Stomach (tissue), 19 donors: ENCODE measurements at places on chromosomes 7 and 10. TPM values are rescaled to one million over a fixed set of nuclear protein-coding genes. Genes with fewer than 3 reads are reported as not detected.

GRCh38 chr7:157944734-157945291 lies 608.0 kb downstream of the DNAJB6 start:
- no peak for DNase-seq

GRCh38 chr7:95595746-95596197 lies 544 bp downstream of the PDK4 start:
- no peak for DNase-seq

DNA sequence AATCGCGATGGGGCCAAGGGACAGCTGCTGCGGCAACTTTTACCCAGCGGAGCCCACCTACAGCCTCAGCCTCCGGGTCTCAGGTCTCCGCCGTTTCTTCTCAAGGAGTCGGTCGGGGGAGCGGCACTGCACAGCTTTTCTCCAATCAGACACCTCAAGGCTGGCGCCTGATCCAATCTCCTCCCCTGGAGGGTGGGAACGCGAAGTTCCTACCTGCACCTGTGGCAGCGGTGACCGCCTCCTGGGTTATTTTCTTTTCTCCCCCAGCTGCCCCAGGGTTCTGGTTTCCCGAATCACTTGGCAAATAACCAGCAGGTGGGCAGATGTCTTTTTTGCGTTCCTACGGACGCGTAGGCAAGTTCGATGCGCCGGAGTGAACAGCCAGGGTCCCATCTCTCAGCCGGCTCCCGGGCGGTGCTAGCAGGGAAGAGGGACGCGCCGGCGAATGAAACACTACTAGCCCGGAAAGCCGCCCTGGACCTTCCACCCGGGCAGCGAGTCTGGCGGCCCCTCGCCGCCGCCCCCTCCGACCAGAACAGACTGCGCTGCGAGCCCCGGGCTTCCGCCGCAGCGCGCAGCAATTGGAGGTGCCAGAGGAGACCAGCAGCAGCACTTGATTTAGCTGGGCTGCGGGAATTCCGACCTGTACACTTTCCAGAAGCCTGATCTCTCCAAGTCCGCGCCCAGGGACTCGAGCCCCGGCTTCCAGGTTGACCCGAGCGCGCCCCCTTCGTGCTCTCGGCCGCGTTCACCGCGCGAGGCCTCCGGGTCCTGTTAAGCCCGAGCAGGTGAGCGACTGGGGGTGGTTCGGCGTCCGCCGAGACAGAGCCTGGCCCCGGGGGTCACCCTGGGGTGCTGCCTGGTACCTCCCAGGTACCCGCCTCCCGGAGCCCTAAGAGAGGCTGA lies at the start of gene PRR15:
Gene PRR15, plus strand, starts transcription at position 246 of the 906 bp plus-strand sequence. CDS start 2,495 bp downstream, outside the sequence.
- peak; percentile 94 for DNase-seq

- DNase-seq = no peak
Measured at GRCh38 chr10:10831085-10831484, 186.6 kb upstream of the CELF2 start.

- DNase-seq = no peak
Measured at GRCh38 chr7:20220293-20220761, 3.1 kb upstream of the MACC1 start.

DNA sequence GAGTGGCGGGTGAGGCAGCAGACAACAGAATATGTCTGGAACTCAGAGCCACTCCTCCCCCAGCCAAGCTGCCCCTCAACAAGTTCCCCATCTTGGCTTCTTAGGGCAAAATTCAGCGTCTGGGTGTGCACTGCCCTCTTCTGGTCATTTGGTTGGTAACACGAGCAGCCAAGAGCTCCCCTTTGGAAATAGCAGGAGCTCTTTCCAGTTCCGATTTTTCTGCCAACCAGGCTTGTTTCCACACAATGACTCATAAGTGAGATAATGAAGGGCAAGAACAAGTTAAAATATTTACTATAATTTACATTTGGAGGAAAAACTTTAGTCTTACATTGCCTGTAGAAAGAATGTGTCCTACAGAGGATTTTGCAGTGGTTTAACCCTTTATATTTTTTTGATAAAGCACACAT lies 70.5 kb downstream of the ADCYAP1R1 start:
- peak; percentile 67 for DNase-seq

DNA sequence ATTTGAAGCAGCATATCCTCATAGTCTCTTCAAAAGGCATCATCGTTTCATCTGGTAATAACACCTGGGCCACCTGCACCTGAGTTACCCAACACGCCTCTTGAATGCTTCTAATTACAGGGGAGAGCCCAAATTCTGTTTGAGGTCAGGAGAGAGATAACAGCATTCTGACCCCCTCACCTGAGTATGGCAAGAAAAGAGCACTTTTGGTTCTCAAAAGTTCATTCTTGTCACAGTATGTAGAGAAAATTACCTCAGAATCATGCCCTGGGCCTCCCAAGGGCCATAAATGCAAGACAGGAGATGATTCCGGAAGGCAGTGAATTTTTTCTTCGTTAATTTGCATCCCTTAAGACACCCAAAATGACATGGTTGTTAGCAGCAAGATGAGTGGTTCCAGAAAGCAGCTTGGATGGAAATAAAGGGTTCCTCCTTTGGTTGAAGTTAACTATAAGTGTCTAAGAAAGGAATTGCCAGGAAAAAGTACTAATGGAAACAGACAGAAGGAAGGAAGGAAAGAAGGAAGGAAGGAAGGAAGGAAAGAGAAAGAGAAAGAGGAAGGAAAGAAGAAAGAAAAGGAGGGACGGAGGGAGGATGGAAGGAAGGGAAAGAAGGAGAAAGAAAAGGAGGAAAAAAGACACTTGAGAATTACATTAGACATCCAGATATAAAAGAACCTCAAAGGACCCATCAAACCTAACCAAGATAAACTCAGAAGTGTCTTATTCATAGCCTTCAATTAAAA lies 228.4 kb upstream of the RHOBTB1 start:
- DNase-seq = no peak

The STEAP4 gene
- 2.4 TPM for polyA plus RNA-seq

The CFAP70 gene
- 2.5 TPM for polyA plus RNA-seq
